HepG2 (cell line): ENCODE measurements at places on chromosomes 7 and 10.
A peak's percentile ranks its signal among the peaks of the same experiment; 100 is the strongest.

- DNase-seq: no peak
Observed at GRCh38 chr7:30988351-30989005, 24.7 kb downstream of the GHRHR start.

DNA sequence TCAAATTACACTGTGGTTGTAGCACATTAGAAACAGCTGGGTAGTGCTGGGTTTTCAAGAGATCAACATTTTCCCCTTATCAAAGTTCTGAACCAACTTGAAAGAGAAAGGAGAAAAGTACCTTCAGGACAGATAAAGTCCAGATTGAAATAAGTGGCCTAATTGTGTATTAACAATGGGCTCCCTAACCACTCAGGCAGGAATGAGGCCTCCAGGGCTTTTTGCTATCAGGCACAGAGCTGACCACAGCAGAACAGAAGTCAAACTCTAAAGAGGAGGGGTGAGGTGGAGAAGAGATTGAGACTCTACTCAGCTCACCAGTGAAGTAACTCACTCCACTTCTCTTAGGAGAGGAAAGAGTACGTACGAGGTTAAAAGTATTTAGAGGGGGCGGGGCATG lies 394.1 kb upstream of the PHF14 start:
- DNase-seq: no peak

DNA sequence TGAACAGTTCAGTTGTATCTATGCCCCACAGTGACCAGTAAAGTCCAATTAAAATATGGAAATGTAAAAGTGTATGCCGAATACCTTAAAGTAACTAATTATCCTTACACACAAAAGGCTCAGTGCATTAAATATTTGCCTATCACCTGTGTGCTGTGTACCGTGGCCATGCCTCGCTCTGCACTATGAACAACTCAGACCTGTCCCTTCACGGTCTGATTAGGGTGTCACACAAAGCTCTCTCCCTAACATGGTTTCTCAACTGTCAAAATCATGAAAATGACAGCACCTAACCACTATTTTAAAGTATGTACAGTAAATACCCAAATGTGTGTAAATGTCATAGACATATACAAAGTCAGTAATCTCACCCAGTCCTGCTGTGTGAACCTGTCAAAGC lies 43.1 kb downstream of the STK17A start:
- no peak for DNase-seq

GRCh38 chr7:151400626-151401315 lies 9.1 kb downstream of the WDR86 start:
- DNase-seq: no peak

DNA sequence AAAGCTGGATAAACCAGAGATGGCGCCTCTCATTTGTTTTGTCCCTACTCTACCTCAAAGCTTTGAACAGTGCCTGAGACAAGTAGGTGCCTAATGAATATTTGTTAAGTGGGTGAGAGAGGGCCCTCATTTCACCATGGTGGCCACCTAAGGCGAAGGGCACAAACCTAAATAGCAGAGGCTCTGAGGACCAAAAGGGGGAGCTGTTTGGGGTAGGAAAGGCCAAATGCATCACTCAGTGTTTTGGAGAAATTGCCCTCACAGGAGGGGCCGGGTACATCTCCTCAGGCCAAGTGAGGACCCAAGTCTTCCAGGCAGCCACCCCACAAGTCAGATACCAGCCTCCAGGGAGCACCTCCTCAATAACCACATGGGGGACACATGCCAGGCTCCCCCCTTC lies 14.0 kb downstream of the IMPDH1 start:
- no peak for DNase-seq

DNA sequence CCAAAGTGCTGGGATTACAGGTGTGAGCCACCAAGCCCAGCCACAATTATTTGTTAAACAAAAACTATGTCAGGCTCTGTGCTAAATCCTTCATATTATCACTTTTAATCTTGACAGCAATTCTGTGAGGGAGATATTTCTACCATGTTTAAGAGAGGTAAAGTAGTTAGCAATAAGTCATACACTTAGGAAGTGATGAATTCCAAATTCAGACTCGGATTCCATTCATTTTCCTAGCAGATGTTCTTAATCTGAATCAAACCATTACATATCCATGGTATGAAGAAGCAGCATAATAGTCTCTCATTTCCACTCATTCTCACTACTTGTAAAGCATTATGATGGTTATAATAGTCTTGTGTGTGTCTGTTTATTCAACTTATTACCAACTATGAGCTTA lies 2.9 kb upstream of the CD36 start:
- no peak for DNase-seq

- no peak for DNase-seq
Observed at GRCh38 chr10:1411451-1411850, 325.9 kb downstream of the ADARB2 start.

DNA sequence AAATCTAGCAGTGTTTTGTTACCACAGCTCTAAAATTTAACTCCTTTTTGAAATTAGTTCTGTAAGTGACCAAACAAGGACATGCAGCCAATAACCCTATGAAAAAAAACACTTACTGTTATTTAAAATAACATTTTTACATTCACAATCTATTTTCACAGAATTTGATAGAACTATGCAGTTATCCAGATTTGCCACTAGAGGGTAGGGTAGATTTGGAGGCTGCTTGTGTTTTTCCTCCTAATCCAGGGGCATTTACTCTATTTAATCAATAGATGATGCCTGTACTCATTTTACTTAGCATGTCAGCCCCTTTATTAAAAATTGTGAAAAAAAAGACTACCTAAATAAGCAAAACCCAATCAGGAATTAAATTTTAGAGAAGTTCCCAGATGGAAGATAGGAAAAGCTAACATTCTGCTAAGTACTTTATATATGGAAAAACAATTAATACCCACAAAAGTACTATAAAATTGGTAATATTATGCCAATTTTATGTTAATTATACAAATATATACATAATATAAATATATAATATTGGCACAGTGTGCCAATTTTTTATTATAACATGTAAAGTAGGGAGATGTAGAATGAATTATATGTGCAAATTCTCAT lies 18.1 kb upstream of the LIPK start:
- DNase-seq: peak; percentile 3

DNA sequence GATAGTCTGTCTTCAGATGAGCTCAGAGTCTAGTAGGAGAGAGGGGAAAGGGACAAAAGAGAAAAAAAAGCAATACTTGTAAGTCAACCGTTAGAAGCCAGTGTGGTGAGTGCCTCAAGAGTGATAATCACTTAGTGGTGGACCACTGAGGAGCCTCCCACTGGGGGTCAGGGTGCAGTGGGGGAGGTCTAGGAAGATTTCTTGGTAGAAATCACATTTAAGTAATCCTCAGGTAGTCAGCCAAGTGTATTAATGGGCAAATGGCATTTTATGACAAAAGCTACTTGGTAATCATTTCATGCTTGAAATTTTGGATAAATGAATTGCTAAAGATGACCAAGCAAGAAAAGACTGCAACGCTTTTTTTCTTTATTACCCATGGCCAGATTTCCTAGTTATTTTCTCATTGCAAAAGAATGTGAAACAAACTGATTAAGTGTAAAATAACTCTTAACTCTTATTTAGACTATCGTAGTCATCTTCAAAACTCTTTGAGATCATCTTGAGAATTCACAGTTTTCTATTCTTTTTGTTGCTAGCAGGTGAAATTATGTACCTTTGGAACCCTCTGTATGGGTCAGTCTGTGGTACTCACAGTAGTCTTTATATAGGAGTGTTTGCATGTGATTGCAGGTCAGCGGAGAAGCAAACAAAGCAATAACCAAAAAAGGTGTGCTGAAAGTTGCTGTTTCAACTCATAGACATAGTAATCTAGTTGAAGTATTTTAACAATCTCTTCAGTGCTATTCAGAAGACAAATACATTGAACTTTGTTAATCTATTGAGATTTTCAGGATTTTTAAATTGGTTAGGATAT lies 63.9 kb downstream of the PPP1R9A start:
- DNase-seq: peak; percentile 72

DNA sequence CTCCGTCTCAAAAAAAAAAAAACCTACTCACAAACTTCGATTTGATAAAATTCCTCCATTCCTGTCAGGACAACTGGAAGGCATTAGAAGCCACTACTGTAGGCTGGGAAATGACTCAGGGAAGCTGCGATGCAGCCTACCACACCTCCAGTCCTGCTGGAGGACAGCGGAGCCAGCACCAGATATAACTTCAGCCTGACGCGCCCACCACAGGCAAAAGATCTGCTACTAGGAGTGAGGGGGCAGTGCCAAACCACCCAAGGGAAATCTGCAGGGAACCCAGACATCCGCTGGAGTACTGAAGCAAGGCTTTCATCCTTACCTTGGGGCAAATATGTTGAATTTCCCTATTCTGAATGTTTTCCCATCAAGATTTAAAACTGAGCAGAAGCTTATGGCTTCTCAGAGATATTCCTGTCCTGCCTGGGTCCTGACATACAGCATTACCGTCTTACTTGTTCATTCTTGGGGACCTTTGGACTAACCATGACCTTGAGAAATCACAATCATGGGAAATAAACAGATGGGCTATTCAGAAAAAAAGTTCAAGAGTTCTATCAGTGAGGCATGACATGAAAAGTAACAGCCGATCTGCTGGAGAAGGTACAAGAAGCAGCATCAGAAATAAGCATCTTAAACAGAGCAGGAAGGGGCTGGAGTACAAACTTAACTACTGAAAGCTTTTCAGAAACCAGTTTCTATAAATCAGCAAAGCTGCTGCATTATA lies 20.4 kb downstream of the BCCIP start:
- no peak for DNase-seq

DNA sequence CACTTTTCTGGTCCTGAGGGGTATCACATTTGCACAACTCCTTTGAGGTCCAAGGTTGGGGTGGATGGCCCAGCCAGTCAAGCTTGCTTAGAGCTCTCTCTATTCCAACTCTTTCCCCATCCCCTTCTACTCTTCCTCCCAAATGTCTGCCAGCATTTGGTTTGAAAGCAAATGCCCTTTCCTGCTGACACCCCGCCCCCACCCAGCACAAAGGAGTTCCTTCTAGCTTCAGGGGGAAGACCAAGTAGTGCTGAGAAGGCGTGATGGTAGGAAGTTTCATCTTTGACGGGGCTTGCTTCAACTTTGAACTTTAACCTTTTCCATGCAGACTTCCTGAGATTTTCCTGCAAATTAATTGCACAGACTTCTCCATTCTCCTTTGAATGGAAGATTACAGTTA lies 137.5 kb upstream of the TCF7L2 start:
- no peak for DNase-seq

- no peak for DNase-seq
Observed at GRCh38 chr7:141455723-141456122, 95.5 kb upstream of the AGK start.
